ENCODE measurements at places on chromosomes 13 and 19. TPM values are rescaled to one million over a fixed set of nuclear protein-coding genes. Genes with fewer than 3 reads are reported as not detected.
A peak's percentile ranks its signal among the peaks of the same experiment; 100 is the strongest.

The ARRDC5 gene
- total RNA-seq = not detected

DNA sequence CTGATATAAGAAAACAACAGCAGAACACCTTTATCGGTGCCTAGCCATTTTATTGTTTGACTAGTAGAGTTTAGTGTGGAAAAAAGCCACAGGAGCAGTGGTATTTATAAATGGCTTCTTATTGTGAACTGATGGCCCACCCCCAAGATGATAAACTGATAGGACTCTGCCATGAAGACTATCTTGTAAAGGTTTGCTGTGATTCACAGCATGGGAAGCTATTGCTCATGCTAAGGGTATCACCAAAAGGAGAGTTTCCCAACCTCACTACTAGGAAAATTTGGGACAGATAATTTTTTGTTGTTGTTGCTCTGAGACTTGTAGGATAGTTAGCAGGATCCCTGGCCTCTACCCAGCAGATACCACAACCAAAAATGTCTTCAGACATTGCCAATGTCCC, 12.0 kb upstream of the SLC7A1 start:
- no peak for DNase-seq

GRCh38 chr19:29525901-29526729, at the start of gene VSTM2B:
Gene VSTM2B (plus strand): TSS chr19:29525994. CDS start chr19:29526584, 590 bp downstream.
- no peak for DNase-seq

- DNase-seq = no peak
These were observed 163.7 kb downstream of the IER2 start for GRCh38 chr19:13313875-13314274.

DNA sequence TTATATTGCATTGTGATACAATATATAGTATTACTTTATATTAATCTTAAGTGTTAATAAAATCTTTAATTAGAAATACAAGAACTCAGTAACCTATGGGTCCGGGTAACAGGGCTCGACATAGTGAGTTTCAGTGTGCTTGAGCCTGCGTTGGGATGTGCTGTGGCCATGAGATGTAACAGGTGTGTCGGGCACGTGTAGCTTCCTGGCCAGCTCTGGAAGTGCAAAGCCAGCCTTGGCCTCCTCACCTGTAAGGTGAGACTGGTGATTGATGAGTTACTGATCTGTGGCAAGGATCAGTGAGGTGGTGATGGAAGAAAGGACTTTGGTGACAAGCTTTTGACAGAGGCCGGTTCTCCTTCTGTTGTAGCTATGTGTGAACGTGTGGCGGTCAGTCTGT, 19.2 kb downstream of the ATP4B start:
- peak; percentile 23 for DNase-seq

GRCh38 chr13:99307648-99308339, 595 bp upstream of the GPR183 start:
- DNase-seq = no peak

The TEKTIP1 gene
- 1.9 TPM for total RNA-seq

The KIR3DL2 gene
- not detected for total RNA-seq

The AMH gene
- total RNA-seq = 0.93 TPM

The RASGRP4 gene
- 1.0 TPM for total RNA-seq

GRCh38 chr19:41774515-41774980, 19.2 kb downstream of the CEACAM6 start:
- DNase-seq = no peak

The UGGT2 gene
- 7.3 TPM for total RNA-seq

GRCh38 chr19:17748884-17749638, 2.2 kb upstream of the FCHO1 start:
- DNase-seq = no peak

- peak; percentile 36 for DNase-seq
These were observed 42.9 kb downstream of the C13orf46 start for GRCh38 chr13:113930671-113931637.

The ZNF415 gene
- 0.83 TPM for total RNA-seq

The ZNF730 gene
- not detected for total RNA-seq

DNA sequence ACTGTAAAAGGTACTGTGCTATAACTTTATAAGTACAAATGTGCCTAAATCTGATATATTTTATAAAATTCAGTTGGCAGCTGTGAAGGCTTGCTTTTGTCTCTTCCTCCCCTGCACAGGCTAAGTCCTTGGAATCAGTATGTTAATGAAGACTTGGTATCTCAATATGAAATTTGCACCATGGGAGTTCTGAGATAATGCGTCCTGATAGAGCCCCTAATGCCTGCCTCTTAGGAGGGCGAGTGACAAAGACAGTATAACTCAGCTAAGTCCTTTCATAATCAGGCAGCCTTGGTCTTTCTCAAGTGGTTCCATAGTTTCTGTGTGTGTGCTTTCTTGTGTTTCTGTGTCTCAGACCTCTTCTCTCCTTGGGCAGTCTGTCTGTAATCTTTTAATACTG, 14.7 kb downstream of the LRCH1 start:
- no peak for DNase-seq

The GJB2 gene
- 30.7 TPM for total RNA-seq

The KLK14 gene
- total RNA-seq = not detected

DNA sequence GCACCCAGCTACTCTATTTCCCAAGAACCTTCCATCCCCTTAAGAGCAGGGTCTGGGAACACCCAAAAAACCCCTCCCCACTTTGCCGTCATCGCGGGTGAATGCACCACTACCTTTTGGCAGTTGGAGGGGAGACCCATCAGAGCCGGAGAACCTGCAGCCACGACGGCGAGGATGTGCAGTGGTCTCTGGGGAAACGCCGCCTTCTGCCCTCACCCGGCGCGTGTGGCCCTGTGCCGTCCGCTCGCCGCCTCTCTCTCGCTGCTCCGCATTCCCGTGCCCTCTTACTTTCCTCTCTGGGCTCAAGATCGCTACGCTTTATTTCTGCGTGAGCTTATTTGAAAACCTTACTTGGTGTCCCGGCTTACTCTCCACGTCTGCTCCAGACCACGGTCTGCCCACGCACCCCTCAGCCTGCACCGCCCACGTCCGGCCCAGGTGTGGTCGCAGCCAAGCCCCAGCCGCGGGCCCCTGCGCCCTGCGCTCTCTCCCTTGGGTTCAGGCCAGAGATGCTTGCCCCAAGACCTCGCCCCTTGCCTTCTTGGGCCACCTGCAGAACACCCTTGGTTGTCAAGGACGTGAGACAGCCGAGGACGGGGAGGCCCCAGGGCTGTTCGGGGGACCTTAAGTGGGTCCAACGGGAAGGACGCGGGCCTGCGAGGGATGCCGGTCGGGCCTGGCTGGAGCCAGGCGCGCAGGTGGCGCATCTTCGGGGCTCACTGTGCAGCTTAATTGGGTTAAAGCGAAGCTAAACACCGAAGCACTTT, 2.0 kb upstream of the MAB21L1 start:
- DNase-seq = no peak

DNA sequence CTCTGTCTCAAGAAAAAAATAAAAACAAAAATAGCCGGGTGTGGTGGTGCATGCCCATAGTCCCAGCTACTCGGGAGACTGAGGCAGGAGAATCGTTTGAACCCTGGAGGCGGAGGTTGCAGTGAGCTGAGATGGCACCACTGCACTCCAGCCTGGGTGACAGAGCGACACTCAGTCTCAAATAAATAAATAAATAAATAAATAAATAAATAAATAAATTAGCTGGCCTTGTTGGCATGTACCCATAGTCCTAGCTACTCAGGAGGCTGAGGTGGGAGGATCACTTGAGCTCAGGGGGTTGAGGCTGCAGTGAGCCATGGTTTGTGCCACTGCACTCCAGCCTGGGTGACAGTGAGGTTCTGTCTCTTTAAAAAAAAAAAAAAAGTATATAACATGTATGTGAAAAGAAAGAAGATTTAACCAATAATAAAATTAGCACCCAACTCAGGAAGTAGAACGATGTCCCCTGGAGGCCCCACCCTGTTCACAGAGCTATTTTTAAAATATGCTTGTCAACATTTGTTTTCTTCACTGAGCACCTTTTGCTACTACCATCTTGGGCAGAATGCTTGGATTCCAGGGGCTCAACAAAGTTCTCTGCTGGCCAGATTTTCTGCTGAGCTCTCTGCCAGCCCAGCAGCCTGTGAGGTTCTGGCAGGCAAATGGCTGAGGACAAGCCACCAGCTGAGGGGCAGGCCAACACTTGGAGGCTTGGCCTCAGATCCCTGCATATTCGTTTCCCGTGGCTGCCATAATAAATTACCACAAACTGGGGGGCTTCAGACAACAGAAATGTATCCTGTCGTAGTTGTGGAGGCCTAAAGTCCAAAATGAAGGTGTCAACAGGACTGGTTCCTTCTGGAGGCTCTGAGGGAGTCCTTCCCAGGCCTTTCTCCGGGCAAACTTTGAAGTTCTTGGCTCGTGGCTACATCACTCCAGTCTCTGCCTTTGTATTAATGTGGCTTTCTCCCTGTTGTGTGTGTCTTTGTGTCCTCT, 5.2 kb downstream of the SLC25A42 start:
- DNase-seq = no peak

The RBM42 gene
- total RNA-seq = 30.7 TPM

GRCh38 chr13:22311734-22312404, 641.0 kb downstream of the FGF9 start:
- no peak for DNase-seq

GRCh38 chr19:32150605-32151004, 194.8 kb upstream of the ZNF507 start:
- DNase-seq = no peak

The FDX2 gene
- total RNA-seq = 11.0 TPM

DNA sequence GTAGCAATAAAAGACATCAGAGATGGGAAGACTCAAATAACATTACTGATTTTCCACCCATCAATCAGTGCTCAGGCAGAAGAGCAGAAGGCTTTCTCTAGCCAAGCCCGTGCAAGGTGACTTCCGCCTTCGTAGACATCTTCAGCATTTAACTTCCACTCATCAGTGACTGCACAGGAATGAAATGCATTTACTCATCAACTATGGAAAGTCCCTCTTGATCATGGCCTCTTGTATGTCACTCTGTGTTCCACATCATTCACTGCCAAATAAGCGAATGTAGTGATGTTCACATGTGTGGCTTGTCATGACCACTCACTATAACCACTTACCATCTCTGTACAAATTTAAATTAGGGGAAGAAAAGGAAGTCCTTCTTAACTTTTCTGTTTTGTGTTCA, 49.4 kb downstream of the SACS start:
- DNase-seq = no peak

- no peak for DNase-seq
These were observed 13.4 kb downstream of the PKN1 start for GRCh38 chr19:14446336-14447036.

DNA sequence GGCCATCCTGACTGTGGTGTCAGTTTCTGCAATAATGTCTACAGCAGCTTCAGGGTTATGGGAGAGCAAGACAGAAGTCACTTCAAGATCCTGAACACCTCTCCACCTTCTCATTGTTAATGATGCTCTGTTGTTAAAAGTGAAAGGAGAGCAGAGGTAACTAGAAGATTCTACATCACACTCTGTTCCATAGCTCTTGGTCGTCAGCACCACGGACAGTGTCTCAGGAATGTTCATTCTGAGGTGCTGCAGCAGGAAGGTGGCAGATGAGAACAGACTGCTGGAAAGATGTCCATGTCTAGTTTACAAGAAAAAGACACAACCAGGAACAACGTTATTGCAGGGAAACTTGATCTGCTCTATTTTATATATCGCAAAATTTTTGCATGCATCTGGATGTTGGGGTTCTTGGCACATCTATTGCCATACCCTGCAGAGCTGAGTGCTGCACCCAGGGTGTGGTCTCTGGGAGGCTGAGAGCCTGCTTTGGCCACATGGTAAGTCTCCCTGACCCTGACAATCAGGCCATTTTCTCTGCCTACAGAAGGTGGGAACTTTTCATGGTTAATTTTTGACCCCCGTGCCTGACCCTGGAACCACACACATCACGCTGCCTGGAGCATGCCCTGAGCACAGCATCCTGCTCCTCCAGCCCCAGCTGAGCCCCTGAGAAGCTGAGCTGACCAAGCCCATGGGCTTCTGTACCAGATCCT, 12.7 kb downstream of the CEACAM21 start:
- no peak for DNase-seq

The LILRB1 gene
- total RNA-seq = 2.6 TPM

GRCh38 chr13:44267980-44268379, 105.6 kb upstream of the SERP2 start:
- DNase-seq = no peak

The LRFN3 gene
- total RNA-seq = 8.4 TPM

DNA sequence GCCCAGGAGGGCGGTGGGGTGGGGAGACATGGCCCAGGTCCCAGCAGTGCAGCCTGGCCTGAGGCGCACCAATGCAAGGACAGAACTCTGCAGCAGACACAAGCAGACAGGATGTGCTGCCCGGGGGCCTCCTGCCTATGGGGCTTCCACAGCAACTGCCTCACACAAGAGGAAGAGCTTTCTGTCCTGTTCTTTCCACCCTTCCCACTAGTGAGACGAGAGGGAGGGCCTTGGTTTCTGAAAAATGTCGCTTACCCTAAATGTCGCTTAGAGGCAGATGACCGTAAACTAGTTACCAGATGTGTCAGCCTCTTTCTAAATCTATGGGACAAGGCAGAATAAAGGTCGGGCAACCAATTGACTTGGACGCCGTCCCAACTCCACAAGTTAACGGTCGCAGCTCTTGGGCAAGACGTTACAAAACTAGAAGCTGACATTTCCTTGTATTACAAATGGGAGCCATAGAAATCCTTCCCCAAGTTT, at the start of gene LAIR1:
LAIR1 (minus strand) TSS at position 157 of the 483 bp plus-strand sequence; CDS start at position 30, 127 bp downstream.
- DNase-seq = no peak

The PALM gene
- 6.6 TPM for total RNA-seq

- no peak for DNase-seq
These were observed 36.7 kb upstream of the CD177 start for GRCh38 chr19:43316591-43317319.

- DNase-seq = no peak
These were observed 41.2 kb upstream of the TRPC4 start for GRCh38 chr13:37910790-37911189.

GRCh38 chr19:3895788-3896187, 15.3 kb downstream of the ATCAY start:
- DNase-seq = no peak

- peak; percentile 80 for DNase-seq
These were observed 15.7 kb downstream of the STK11 start for GRCh38 chr19:1220976-1221903.

All from left lobe of liver (tissue), 2 donors.